Right ventricle myocardium superior (tissue), 1 donor: ENCODE measurements at places on chromosomes 3 and 15. TPM values are rescaled to one million over a fixed set of nuclear protein-coding genes. Genes with fewer than 3 reads are reported as not detected.

C3orf70 gene
- 1.5 TPM for total RNA-seq

WNT7A gene
- total RNA-seq: not detected

ECE2 gene
- total RNA-seq: not detected

CX3CR1 gene
- 1.5 TPM for total RNA-seq

- DNase-seq: no peak
Measured at GRCh38 chr3:98343647-98344507, 9.8 kb upstream of the OR5K4 start.

- DNase-seq: no peak
Measured at GRCh38 chr3:148531836-148532235, 165.9 kb upstream of the AGTR1 start.

DNA sequence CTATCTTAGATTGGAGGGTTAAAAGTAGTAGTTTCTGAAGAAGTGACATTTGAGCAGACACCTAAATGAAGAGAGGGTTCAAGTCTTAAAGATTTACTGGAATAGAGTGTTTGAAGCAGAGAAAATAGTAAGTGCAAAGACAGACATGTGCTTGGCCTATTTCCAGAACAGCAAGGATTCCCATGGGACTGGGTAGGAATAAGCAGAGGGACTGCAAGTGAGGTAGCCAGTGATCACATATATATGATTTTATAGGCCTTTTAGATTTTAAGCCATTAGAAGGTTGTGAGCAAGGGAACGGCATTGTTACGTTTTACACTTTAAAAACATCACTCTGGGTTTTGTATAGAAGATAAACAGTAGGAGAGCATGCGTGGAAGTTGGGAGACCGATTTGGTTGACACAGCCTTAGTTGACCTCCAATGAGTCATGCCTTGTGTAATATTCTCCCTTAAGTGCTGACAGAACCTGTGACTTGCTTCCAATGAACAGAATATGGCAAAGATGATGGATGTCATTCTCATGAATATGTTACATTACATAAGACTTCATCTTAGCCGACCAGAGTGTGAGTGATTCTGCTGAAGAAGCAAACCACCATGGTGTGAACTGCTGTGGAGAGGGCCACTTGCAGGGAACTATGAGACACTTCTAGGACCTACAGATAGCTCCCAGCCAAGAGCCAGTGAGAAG, 37.1 kb upstream of the SLC4A7 start:
- DNase-seq: no peak

GRCh38 chr3:77041811-77042210, 1.9 kb downstream of the ROBO2 start:
- no peak for DNase-seq

DNA sequence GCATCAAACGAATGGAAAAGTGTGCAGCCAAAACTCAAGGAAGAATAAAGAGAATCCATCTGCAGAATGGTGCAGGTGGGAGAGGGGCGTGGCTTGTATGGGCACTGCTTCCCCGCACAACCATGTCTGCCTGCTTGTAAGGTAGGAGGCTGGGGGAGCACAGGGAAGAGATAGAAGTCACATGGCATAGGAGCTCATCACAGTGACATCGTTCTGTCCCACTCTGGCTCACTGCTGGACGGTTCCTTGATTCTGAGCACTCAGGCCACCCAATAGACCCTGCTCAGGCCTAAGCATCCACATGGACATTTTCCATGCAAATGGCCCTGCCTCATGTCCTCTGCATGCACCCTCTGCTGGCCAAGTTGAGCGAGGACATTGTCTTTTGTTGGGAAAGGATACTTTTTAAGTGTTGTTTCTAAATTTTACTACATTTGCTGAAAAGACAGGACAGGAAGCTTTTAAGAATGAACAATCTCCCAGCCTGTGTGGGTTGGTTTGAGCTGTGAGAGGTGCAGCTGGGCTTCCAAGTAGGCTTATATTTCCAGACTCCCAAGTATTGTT, 3.1 kb downstream of the MYLK start:
- DNase-seq: no peak

- no peak for DNase-seq
Measured at GRCh38 chr3:41200669-41201021, 1.3 kb downstream of the CTNNB1 start.

DNA sequence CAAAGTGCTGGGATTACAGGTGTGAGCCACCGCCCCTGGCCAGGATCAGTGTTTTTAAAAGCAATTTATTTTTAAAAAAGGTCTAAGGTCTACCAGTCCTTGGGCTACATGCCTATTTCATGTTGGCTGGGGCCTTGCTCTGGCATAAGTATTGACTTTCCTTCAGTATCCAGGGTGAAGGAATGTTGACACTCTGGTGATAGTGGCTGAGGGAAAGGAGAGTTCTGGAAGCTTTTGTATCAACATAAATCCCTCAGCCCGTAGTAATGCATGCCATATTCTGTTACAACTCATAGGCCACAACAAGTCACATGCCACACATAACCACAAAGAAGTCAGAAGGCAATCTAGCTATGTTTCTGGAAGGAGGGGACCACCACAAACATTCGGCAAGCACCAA, 273.9 kb downstream of the ROBO2 start:
- DNase-seq: no peak

GRCh38 chr3:159929171-159930141, 59.2 kb upstream of the IL12A start:
- DNase-seq: no peak
